ENCODE measurements at places on chromosomes 1 and 21.

- DNase-seq = no peak
Measured at GRCh38 chr1:35448344-35448801, 108.8 kb downstream of the KIAA0319L start.

DNA sequence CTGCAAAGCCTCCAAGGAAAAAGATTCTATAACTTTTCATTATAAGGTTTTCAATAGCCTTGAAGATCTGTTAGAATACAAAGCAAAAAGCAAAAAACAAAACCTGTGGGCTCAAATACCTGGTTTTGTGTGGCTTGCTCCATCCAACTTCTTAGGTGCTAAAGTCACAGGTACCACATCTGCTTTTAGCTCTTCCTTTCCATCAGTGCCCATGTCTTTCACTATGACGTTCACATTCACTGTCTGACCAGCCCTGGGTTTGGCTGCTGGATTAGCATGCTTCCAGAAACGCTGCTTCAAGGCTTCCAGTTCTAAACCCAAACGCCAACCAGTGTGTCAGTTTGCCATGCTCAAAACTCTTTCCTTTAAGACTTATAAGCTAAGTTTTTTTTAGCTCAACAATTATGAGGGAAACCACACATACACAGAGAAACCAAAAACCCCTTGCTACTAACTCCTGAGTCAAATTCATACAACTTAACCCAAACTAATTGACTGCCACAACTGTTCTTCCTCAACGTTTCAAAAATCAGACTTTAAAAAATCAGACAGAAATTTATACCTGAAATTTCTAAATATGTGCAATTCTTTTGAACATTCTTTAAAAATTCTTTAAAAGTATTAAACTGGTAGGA, 16.0 kb downstream of the CLSPN start:
- no peak for DNase-seq

DNA sequence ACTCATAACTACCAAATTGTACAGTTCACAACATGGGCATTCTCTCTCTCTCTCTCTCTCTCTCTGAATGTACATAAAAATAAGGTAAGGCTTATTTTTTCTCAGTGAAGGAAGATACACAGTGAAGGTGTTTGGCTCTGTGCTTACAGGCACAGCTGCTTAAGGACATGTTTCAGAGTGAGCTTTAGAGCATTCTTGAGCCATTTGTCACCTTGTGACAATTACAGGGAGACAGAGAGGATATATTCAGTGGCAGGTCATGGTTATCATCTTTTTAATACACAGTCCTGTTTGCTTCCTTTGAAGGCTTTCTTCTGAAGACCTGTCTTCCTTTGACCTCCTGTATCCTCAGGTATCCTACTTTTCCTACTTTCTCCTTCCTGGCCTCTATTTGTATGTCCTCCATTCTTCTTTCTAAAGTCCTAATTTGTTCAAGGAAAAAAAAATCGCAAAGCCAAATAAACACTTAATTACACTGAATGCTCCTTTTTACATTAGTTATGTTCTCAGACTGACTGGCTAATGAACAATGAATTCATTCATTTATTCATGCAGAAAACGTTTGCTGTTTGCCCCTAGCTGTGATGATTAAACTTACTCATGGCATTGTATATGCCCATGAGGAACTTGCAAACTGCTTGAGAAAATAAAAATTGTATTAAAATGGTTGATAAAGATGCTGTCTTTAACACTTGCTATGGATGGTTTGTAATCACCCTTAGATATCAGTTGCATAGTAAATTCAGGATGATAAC, 33.4 kb downstream of the HSD17B7 start:
- no peak for DNase-seq

GRCh38 chr1:201260236-201260590, 23.1 kb upstream of the PKP1 start:
- no peak for DNase-seq

- DNase-seq = peak; percentile 73
Measured at GRCh38 chr21:25735646-25736597, 1.1 kb downstream of the GABPA start.

GRCh38 chr1:186374303-186375151, 526 bp downstream of the TPR start:
- peak; percentile 51 for DNase-seq

- no peak for DNase-seq
Measured at GRCh38 chr1:9751971-9752370, 71.8 kb downstream of the CLSTN1 start.

DNA sequence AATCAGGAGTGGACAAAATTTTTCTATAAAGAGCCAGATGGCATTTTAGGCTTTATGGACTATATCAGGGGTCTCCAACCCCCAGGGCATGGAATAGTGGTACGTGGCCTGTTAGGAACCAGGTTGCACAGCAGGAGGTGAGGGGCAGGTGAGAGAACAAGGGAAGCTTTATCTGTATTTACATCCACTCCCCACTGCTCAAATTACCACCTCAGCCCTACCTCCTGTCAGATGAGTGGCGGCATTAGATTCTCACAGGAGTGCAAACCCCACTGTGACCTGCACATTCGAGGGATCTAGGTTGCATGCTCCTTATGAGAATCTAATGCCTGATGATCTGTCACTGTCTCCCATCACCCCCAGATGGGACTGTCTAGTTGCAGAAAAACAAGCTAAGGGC, 13.9 kb downstream of the PHTF1 start:
- no peak for DNase-seq

GRCh38 chr1:38818175-38818976, 41.2 kb downstream of the RRAGC start:
- peak; percentile 32 for DNase-seq

- no peak for DNase-seq
Measured at GRCh38 chr1:160836561-160836960, 26.1 kb downstream of the CD244 start.

- no peak for DNase-seq
Measured at GRCh38 chr21:15212206-15212605, 147.4 kb upstream of the NRIP1 start.

DNA sequence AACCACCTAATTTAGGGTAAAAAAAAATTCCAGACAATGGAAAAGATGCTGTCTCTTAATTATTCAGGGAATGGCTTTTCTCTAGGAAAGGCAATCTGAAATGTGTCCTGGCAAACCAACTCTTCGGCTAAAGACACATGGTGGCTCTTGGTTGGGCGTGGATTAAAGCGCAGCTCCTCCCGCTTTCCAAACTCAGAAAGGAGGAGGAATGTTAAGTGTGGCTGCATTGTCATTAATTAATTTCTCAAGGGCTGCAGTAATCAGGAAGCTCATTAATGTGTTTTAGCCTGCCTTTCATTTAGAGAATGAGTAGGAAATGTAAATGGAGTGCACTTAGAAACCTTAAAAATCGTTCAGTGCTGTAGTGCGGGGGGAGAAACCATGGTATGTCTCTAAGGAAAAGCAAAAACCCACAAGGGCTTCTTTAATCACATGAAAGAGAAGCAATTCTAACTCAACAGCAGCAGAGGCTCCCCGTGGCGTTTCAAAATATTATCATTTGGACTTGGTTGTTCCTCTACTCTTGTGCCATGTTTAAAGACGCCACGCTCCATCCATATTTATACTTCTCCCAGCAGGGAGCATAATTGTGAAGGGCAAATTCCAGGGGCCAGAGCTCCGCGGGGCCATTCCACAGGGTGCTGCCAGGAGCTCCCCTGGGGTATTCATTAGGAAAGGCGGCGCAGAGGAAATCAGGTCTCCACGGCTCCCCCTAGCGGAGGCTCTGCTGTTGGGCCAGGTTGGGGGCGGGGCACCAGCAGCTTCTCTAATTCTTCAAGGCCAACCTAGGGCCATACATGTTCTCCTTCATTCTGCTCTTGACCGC, 91.9 kb upstream of the SSX2IP start:
- peak; percentile 74 for DNase-seq

- peak; percentile 29 for DNase-seq
Measured at GRCh38 chr1:116986421-116987255, 14.9 kb upstream of the CD101 start.

DNA sequence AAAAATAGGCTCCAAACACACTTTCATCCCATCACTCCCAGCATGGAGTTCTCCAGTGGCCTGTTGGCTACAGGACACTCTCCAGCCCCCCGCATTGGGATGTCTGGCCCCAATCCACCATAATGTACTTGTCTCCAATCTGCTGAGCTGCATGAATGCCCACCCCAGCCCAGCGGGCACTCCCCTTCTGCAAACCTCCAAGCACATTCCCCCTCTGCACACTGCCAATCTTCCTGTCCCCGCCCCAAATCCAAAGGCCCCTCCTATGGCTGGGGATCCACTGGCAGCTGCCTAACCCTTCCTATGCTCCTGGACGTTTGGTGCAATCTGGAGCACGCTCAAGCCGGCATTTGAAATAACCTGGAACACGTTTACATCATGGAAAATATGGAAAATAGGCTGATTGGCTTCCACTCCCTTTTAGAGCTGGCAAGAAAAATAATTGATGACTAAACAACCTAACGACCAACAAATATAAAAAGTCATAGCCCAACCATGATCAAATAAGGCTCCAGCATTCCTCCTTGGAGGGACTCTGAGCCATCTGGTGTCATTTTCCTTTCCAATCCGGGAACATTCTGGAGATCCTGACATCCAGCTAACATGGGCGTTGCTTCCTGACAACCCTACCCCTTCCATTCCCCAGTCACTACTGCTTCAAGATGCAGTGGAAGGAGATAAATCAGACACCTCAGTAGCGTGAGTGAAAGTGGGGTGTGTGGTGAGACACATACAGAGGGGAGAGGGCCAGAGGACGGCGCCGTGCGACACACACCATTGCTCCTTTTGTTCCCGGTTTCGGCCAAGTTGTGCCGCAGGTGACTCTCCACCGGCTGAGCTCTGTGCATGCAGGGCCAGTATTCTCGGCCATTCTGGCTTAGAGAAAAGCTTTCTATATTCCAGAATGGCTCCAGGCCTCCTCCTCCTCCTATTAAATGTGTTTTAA, 41.6 kb downstream of the PDE9A start:
- DNase-seq = no peak

- no peak for DNase-seq
Measured at GRCh38 chr1:87718241-87718950, 389.7 kb downstream of the LMO4 start.

DNA sequence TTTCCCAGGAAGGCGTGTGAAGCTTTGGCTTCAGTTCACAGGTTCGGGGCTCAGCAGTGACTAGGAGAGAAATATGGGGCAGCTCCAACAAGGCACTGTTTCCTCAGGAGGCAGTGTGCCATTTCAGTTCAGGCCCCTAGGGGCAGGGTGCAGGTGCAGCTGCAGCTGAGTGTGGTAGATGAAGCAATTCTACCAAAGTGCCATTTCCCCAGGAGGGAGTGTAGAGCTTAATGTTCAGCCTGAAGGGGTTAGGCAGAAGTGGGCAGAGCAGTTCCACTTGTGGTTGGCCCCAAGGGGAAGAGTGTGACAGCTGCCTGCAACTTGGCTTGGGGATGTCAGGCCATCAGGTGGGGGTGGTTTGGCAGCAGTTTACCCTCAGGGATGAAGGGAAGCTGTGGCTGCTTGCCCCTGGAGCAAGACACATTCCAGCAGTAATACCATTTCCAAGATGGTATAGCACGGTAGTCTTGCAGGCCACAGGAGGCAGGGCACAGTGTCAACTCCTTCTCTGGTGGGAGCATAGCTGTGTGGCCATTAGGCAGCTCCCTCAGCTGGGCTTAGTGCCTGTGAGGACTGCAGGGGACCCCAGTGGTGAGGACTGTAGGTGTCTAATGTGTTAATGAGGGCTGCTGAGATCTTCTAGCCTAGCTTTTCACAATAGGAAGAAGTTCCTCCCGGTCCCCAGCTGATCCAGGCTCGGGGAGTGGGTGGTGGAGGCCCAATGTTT, 34.7 kb downstream of the RGSL1 start:
- peak; percentile 10 for DNase-seq

GRCh38 chr1:1664941-1665814, 6.4 kb upstream of the CDK11B start:
- no peak for DNase-seq

GRCh38 chr1:168867941-168868634, 139.1 kb upstream of the DPT start:
- DNase-seq = no peak

DNA sequence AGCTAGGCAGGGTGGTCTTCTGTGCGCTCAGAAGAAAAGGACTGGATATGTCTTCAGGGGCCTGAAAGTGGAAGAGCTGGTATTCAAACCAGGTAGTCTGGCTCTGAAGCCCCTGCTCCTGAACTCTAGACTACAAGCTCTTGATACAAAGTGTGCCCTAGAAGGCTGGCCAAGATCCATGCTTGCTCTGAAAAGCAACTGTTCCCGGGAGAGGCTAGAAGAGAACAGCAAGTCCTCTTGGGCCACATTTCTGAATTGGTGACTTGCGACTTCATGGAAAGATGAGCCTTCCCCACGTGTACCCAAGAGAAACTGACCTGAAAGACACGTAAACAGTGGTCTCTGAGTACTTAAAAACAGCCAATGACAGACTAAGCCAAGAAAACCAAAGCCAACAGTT, 123.3 kb upstream of the GRIK3 start:
- DNase-seq = no peak

- no peak for DNase-seq
Measured at GRCh38 chr1:246526915-246527314, 19.8 kb upstream of the SMYD3 start.

GRCh38 chr1:201537891-201538611, 876 bp upstream of the NAV1 start:
- DNase-seq = no peak

DNA sequence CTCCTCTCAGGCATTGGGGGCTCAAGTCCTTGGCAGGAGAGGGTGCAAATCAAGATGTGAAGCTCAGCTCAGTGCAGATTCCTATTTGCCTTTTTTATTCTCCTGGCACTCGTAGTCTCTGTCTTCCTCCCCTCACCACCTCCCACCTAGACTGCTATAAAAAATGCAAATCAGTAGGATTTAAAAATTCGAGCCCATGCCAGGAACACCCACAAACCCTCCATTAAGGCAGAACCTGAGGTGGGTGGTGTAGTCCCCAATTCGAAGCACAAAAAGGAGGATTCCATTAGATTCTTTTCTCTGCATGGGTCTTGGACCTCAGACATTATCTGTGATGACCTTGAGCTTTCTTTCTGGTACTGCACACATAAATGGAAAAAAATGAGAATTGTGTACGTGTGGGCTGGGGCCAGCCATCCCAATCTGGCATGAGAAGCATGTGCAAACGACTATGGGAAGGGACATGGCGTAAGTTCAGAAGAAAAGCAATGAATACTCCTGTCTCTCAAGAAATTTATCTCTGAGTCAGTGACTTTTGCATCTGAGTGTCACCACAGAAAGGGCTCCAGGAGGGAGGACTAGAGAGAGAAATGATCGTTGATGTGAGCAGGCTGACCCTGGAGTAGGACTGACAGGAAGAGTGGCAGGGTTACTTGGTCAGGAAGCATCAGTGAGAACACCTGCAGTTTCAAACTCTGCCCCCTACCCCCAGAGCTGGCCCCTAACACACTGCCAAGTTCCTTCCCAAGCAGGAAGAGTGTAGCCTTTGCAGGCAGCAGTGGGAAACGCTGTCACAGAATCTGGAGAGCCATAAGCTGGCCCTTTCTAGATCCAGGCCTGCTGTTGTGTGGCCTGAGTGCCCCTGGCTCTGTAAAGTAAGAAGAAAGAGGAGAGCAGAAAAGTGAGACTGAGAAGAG, 1.7 kb downstream of the INKA2 start:
- no peak for DNase-seq

- DNase-seq = no peak
Measured at GRCh38 chr1:101420406-101420805, 183.6 kb downstream of the S1PR1 start.

GRCh38 chr21:43919871-43920801, 55.1 kb downstream of the AGPAT3 start:
- DNase-seq = no peak
